Ecto neural progenitor cell (in vitro differentiated cells): ENCODE measurements at places on chromosomes 3 and 15.

DNA sequence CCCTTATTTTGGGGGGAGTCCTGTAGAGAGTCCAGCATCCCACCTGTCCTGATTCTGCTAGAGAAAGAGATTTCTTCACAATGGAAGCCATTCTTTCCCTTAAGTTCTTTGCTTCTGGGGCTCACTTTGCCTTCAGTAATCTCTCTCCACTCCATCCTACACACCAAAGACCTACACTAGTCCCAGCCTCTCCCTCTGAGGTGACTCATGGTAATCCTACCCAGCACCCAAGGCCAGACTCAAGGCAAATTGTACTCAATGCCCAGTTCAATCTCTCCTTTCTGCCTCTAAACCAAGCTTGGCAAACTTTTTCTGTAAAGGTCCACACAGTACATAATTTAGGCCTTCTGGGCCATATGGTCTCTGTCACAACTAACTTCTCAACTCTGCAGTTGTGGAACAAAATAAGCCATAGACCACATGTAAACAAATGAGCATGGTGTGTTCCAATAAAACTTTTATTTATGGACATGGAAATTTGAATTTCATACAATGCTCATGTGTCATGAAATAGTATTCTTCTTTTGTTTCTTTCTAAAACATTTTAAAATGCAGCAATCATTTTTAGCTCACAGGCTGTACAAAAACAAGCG lies 72.5 kb downstream of the MRPL46 start:
- DNase-seq: peak; percentile 8

- DNase-seq: no peak
Observed at GRCh38 chr3:36909181-36909580, 35.7 kb downstream of the TRANK1 start.

- no peak for DNase-seq
Observed at GRCh38 chr15:42375252-42375651, 16.0 kb downstream of the CAPN3 start.

DNA sequence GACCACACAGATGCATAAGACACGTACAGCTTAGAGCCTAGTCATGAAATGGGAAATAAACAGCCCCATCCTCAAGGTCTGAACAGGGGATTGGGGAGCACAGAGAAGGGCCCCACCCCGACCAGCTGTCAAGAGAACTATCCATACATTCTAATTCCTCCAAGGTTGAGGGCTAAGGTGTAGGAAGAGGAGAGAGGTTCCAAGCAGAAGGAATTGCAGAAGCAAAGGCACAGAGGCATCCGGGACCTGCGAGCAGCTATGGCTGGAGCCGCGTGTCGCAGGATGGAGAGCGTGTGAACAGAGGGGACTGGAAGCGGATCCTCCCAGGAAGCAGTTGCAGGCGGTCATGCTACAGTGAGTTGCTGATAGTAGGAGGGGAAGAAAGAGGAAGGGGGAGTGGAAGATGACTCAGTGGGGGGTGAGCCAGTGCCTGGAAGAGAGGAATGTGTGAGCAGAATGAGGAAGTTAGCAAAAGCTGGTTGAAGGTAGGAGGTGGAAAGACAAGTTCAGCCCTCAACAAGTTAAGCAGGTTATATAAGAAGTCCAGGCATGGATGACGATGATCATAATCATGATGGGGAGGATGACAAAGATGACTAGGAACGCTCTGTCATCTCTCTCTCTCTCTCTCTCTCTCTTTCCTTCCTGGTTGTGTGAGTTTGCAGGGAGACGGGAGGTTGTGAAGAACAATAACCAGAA lies 89.7 kb downstream of the LIPC start:
- peak; percentile 56 for DNase-seq

DNA sequence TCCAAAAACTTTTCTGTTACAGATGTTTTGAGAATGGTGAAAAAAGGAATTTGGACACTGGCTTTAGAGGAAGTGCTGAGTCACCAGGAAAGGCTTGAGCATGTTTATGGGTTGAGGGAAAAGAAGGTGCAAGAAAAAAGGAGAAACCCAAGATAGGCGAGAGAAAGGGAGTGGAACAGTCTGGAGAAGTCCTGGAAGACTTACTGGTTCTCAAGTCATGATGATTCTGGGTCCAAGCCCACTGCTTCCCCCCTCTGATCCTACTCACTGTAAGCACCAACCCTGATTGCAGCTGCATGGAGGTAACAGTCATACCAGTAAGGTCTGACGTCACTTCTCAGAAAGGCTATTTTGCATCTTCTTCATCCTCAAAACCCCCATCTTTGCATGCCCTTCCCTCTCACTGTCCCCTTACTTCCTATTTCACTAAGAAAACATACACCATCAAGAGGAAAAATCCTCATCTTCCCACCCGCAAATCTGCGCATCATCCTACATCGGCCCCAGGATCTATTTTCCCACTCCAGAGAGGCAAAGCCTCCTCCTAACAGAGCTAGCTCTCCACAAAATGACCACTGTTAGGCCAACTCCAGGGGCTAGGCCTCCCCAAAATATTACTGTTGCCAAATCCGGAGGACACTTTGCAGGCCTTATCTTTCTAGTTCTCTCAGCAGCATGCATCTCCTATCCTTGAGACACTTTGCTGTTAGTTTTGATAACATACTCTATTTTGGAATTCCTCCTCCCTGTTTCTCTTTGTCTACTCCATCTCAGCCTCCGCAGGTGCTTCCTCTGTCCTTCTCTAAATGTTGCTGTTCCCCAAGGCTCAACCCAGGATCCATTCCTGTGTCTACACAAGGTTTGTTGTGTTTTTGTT lies 3.2 kb upstream of the ATP13A3 start:
- DNase-seq: no peak
